ENCODE measurements at places on chromosomes 2 and 18.

- DNase-seq = no peak
These were observed 22.2 kb upstream of the SOS1 start for GRCh38 chr2:39142904-39143605.

DNA sequence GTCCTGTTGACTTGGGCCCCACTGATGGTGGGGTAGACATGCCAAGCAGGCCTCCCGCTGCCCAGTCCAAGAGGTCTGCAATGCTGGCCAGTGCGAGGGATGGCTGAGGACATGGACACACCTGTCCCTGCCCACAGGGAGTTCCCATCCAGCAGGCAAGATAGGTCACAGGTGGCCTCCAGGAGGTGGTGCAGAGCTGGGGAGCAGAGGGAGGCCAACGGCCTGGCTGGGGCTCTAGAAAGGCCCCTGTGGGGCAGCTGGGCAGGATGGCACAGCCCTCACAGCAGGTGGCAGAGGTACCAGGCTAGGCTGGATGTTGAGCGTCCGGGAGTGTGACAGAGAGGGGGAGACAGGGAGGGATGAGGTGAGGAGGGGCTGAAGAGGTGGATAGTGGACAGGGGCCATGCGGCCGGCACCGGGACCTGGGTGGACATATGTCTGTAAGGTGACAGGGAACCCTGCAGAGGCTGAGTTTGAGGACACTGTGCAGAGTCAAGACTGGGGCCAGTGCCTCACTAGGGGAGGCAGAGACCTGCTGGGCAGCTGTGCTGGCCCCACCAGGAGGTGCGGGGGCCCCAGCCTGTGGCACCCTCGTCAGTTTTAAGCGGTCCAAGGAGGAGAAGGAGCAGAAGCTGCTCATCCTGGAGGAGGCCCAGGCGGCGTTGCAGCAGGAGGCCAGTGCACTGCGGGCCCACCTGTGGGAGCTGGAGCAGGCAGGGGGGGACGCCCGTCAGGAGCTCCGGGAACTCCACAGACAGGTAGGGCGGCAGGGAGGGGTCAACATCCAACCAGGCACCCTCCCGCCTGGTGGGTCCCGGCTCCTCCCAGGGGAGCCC is 34.3 kb upstream of the SNED1 start:
- no peak for DNase-seq

GRCh38 chr2:8799004-8799403 is 38.4 kb downstream of the KIDINS220 start:
- DNase-seq = no peak

DNA sequence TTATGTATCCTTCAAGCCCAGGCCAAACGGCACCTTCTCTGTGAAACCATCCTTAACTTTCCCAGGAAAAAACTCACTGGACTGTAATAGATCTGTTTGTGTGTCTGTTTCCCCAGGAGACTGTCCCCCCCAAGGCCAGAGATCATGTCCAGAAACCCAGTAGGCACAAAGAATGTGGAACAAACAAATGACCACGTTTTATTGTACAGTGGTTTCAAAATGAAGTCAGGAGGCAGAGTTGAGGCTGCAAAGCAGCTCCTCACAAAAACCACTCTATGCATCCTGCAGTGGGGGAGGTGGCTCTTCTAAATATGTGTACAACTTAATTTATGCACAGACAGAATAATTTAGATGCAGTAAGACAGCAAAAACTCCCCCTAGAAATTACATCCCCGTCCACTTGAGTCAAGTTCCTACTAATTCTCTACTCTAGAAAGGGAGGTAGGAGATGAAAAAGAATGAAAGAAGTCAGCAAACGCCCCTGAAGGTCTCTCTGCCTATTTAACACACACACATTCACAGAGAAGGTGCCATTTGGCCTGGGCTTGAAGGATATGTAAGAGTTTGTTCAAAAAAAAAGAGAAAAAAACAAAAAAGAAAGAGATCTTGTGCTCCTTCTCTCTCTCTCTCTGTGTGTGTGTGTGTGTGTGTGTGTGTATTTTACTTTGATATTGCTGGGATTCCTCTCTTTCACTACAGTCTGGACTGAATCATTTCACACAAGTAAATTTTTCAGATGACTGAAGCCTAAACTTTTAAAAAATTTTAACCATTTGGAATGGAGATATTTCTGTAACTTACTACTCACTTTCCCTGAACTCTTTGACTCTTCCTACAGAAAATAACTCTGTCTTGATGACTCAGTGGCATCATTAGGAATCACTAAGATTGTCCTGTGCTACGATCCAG is 19.5 kb downstream of the BCL2 start:
- no peak for DNase-seq

DNA sequence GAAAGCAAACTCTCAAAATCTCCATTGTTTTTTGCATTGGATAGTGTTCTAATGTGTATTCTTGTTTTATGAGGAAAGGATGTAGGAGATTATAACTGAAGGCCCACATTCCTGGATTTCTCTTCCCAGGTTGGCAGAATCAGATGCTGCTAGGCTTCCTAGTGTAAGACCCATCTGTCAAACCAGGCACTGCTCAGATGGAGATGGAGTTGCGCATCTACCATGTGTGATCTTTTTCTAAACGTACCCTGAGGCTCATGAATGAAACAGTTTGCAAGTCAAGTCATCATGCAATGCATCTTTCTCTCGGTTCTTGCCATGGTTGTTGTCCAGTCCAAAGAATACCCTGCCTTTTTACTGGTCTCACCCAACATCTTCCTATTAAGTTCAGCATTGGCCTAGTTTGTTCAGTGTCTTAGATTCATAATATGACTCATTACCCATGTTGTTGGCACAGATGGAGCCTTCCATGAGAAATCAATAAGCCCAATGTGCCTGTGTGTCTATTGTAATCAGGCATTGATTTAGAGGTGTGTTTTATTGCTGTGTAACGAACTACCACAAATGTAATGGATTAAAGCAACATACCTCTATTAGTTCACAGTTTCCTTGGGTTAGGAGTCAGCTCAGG is 127.4 kb downstream of the NYAP2 start:
- no peak for DNase-seq

DNA sequence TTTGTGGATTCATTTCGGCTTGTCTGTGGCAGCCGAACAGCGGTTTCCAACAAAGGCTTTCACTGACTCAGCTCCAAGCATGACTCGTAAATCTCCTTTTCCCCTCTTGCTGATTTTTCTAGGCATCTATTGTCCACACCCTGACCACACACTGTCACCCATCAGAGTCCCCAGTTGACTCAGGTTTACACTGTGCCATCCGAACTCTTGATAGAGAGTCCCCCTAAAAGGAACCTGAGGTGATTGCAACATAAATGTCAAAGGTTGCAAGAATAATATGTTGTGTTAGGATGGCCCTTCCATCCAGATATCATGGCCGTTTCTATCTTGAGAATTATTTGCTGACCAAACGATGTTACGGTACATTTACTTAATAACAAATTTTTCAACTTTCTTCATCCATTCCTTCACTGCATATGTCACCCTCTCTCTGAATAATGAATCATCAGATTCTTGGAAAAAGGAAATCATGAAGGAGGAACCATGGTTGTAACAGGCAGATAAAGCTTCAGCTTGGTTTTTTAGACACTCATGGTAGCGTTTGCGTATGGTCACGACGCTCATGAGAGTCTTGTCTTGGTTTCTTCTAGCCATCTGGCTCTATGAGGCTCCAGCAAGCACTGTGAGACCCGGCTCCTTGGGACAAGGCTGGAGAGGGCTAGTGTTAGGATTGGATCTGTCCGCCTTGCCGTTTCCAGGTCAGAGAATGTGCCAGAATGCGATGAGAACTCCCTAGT is 72.1 kb downstream of the NPAS2 start:
- no peak for DNase-seq

GRCh38 chr18:40197711-40198110 is 1757.3 kb upstream of the PIK3C3 start:
- DNase-seq = no peak

- no peak for DNase-seq
These were observed 148.1 kb downstream of the ACKR3 start for GRCh38 chr2:236717729-236718128.

DNA sequence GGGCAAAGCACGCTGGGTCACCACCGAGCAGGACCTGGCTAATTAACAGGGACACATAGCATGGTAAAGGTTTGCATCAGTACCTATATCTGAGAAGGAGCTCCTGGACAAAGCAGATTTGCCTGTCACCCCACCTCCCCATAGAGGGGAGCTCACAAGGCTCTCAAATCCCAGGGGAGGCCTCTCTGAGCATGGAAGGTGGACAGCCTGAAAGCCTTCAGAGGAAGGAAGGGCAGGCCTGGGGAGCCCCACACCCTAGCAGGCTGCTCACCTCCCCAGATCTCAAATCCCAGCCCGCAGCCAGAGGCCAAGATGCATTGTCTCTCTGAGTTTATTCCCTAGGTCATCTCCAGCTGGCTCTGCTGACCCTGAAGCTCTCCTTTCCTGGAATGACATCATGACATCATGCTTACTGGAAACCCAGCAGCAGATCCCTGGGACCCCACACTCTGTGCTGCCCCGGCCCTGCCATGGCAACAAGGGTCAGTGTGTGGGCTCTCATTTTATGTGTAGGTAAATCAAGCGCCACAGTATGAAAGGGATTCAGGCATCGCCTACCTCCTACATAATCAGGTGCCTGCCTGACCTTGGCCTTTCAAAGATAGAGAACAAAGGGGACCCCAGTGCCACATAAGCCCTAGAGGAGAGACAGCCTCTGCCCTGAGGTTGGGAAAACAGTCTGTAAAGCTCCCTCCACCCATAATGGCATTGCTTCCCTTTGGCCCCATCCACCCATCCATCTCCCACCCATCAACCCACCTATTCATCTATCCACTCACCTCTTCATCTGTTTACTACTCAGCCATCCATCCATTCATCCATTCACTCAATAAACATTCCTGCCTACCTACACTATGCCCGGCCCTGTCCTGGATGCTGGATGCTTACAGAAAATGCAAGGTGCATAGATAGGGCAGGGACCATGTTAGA is 15.7 kb upstream of the TEX51 start:
- DNase-seq = no peak

GRCh38 chr2:117359266-117359914 is 455.1 kb upstream of the DDX18 start:
- no peak for DNase-seq

GRCh38 chr18:64294967-64295366 is 146.1 kb upstream of the LINC00305 start:
- no peak for DNase-seq

DNA sequence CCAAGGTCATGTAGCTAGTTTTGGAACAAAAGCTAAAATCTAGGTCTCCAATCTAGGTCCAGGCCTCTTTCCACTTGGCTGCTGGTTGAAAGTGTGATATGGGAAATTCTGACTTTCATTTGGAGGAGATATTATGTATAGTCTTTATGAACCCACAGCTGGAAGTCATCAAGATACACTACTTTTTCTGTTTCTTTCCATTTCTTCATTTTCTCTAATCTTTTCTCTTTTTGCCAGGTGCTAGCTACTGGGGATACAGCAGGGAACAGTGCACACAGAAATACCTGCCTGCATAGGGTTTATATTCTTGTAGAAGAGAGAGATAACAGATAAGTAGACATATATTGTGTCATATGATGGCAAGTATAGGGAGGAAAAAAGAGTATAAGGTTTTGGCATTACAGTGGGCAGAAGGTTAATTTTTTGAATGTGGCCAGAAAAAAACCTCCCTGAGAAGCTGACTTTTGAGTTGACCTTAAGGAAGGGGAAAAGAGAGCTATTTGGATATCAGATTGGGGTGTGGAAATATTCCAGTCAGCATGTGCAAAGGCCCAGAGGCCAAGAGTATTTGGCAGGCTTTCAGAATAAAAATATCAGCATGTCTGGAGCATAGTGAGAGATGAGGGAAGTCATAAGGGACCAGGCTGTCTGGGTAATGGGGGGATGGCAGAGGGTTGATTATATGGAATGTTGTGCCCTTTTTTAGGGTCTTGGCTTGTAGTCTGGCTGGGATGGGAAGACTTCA is 15.6 kb downstream of the IL1R1 start:
- DNase-seq = no peak

DNA sequence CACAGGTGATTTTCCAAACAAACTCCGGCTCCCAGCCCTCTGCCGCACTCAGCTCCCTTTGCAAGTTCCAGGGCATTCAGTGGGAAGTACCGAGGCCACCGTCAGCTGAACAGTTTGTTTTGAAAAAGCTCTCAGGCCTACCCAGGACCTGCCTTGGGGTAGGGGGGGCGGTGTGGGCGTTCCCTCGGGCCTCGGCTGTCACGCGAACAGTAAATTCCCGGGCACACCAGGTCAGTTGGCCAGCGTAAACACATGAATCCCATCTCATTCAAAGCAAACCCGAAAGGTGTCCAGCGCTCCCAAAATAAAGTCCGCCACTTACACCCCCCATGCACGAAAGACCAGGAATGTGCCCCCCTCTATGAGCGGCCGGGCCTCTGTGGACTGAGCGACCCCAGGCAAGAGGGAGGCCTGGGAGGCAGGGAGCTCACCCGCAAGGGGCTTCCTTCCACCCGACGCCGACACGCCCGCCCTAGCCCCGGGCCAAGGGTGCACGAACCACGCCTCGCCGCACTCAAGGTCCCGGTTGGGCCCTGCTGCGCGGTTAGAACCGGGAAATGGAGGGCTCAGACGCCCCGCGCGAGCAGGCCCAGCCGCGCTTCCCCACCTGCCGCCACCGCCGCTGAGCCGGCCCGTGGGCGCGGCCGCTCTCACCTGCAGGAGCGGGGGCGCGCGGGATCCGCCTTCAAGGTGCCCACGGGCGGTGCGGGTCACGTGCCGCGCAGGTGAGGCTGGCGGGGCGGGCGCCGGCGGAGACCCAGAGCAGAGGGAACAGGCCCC is at the start of gene WDSUB1:
Gene WDSUB1, minus strand, starts transcription at position 775 of the 780 bp plus-strand sequence. CDS start 3,634 bp downstream, outside the sequence.
- DNase-seq = no peak

DNA sequence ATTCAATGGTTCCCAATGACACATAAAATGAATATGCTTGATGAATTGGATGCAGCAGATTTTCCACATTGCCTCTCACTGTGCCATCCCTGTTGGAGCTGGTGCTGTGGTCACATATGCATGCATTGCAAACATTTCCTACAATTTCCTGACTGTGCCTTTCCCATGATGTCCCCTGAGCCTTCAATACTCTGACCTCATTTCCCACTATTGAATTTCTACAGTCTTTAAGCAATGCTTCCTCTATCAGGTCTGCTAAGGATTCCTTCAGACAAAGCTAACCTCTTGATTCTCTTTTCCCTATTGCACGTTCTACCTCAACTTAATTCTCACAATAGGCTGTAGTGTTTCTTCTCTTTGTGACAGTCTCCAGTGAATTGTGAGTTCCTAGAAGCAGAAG is 342.5 kb upstream of the CRIM1 start:
- DNase-seq = no peak

- DNase-seq = no peak
These were observed 671.9 kb upstream of the ZNF804A start for GRCh38 chr2:183926433-183926832.

DNA sequence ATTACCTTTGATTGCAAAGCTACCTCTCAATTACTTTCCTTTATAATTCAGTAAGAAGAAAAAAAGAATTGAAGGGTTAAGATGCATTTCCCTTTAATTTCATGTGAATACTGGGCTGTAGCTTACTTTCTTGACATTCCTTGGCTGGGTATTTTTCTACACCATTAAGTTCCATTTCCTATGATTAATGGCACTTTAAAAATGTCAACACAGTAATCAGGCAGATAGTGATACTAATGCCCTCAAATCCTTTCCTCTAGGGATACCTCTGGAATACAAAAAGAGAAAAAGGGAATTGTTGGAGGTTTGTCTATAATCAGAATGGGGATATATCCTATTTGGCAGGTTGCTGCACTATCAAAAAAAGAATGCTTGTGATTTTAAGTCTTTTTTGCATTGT is 216.9 kb downstream of the SRBD1 start:
- DNase-seq = no peak

GRCh38 chr2:184215745-184216144 is 382.6 kb upstream of the ZNF804A start:
- no peak for DNase-seq

- DNase-seq = no peak
These were observed 566.0 kb downstream of the STK39 start for GRCh38 chr2:167681234-167682015.

All from NCI-H1436 treated with DMSO at 0.1 percent for 48 hours (cell line).